ENCODE measurements at places on chromosomes 7 and 10.

DNA sequence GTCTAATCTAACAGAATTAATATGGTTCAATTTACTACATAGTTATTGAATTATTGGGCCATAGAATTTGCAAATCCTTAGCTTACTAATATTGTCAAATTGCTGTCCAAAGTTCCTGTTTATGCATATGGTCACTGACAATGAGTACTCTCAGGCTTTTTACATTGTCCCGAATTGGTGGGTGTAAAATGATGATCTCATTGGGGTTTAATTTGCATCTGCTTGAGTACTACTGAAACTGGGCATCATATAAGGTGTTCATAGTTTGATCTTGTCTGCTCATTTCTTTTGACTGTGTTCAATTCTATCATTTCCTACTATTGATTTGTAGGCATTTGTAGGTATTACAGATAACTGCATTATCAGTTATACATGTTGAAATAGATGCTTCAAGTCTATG, 12.7 kb downstream of the ABCA13 start:
- DNase-seq = no peak

- DNase-seq = no peak
Measured at GRCh38 chr7:30308389-30308788, 24.0 kb downstream of the ZNRF2 start.

DNA sequence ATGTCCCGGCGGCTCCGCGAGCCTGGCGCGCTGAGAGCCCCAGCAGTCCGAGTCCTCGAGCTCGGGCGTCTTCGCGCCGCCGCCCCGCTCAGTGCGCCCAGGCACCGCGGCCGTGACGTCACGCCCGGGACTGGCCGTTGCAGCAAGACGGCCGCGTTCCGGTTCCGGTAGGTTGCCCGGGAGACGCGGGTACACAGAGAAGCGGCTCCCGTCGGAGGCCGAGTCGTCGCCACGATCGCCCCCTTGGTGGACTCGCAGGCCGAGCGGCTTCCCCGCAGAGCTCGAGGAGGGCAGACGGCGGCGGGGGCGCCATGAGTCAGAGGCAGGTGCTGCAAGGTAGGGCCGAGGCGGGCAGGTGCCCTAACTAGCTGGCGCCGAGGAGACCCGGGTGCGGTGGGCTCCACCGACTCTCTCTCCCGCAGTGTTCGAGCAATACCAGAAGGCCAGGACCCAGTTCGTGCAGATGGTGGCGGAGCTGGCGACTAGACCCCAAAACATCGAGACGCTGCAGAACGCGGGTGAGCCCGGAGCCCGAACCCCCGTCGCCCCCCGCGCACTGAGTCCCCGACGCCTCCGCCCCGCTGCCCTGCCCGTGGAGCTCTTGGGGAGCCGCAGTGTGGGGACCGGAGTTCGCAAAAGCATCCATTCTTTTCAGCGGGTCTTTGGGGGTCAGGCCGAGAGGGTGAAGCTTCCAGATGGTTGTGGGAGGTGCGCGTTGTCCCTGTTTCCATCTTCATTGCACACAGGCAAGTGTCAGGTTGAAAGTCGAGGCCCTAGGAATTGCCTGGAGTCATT, at the start of gene SPAG6:
Gene SPAG6 (plus strand): TSS at position 196 of the 795 bp plus-strand sequence. CDS start 116 bp downstream, at position 312.
- peak; percentile 68 for DNase-seq

GRCh38 chr10:105185161-105185560, 544.1 kb downstream of the SORCS3 start:
- no peak for DNase-seq
